NCI-H187 (cell line): ENCODE measurements at places on chromosomes 7 and 10.

DNA sequence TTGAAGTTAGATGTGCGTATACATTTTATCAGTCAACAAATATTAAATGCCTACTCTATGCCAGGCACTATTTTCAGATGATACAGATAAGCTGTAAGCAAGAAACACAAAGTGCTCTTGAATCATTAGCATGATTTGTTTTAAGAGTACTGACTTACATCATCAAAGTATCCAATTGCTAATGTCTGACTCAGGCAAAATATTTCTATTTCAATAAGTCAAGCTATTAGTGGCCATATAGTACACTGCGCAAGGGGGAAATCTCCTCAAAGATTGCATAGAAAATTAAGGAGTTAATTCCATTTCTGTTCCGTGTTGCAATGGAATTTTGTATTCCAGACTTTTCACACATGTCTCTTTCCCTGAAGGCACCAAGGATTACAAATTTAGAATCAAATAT is 46.1 kb upstream of the DNAJC1 start:
- no peak for DNase-seq

DNA sequence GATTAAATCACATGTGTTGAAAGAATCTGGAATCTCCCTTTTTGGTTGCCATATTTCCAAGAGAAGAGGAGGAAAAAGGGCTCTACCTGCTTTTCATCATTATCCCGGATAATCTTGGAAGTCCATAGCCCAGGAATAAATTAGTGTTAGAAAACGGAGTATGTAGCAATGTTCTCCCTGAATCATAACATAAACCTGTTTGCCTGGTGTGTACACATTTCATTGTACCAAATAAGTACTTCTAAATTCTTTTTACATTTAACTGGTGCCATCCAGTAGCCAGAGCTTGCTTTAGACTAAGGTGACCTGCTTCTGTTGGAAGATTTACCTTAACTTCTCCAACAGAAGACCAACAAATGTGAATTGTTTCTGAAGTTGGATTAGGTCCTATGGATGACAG is 182.3 kb upstream of the C7orf33 start:
- no peak for DNase-seq

DNA sequence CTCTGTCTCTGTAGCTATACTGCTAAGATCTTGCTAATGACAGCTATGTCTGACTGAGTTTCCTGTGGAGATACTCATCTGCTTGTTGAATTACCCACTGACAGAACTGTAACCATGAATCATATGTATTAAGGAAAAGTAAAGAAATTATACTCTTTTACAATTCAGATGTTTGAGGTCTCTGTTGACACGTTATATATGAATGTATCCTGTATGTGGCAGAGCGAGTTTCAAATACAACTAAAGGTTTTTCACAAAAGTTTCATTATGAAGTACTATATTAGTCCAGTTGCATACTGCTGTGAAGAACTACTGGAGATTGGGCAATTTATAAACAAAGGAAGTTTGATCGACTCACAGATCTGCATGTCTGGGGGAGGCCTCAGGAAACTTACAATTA is 232.5 kb downstream of the CDK14 start:
- no peak for DNase-seq

- no peak for DNase-seq
Measured at GRCh38 chr7:155746188-155746587, 66.1 kb downstream of the SHH start.

GRCh38 chr10:71714031-71714410 is 5.6 kb downstream of the C10orf105 start:
- no peak for DNase-seq

GRCh38 chr7:972676-973309 is 2.6 kb downstream of the COX19 start:
- no peak for DNase-seq

DNA sequence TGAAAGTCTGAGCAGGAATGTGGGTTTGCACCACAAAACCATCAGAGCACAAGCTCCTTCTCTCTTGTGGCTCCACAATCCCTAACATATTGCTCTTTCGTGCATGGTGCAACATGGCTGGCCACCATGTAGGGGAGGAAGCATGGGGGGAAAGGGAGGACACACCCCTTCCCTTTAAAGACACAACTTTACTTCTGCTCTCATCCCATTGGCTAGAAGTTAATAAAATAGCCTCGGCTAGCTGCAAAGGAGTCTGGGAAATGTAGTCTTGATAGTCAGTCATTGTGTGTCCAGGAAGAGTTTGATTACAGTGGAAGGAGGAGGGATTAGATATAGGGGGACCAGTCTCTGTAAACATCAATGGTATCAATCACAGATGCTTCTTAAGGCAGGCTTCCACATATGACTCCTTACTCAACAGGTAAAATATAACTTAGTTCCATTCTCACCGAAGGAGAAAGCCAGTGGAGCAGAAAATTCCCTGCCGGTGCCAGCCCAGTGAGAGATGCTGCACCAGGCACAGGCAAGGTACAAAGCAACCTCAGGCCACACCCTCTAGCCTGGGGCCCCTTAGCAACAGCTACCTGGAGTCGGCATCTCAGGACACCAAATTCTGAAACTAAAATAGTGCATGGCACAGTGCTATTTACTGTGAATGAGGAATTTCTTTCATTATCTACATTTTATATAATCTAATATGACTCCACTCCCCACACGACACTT is 124.7 kb upstream of the CTBP2 start:
- DNase-seq: no peak

- no peak for DNase-seq
Measured at GRCh38 chr7:122262246-122262645, 42.3 kb downstream of the FEZF1 start.

- no peak for DNase-seq
Measured at GRCh38 chr7:84277628-84278224, 83.1 kb upstream of the SEMA3A start.

- no peak for DNase-seq
Measured at GRCh38 chr7:28509251-28510025, 97.1 kb downstream of the CREB5 start.

GRCh38 chr10:118163217-118163616 is 116.5 kb upstream of the RAB11FIP2 start:
- no peak for DNase-seq

- DNase-seq: no peak
Measured at GRCh38 chr10:132359305-132360040, 27.5 kb downstream of the LRRC27 start.

GRCh38 chr10:74021248-74022055 is 23.5 kb downstream of the VCL start:
- no peak for DNase-seq

- DNase-seq: no peak
Measured at GRCh38 chr7:149727053-149727898, 46.1 kb downstream of the ZNF467 start.

DNA sequence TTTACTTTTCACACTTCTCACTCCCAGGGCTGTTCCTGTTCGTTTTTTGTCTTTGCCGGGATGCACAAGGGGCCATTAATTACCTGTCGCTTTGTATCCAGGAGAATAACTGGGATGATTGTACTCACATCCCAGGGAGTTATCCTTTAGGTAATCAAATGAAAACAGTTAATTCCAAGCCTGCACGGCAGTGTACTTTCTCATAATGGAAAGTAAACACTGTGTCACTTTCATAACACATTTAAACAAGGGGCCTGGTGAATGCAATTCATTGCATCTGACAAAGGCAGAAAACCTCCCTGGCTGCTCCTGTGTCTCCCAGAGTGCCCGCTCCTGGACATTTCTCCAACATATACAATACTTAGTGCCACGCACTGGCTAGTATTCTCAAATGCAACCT is 138.7 kb upstream of the CELF2 start:
- no peak for DNase-seq

DNA sequence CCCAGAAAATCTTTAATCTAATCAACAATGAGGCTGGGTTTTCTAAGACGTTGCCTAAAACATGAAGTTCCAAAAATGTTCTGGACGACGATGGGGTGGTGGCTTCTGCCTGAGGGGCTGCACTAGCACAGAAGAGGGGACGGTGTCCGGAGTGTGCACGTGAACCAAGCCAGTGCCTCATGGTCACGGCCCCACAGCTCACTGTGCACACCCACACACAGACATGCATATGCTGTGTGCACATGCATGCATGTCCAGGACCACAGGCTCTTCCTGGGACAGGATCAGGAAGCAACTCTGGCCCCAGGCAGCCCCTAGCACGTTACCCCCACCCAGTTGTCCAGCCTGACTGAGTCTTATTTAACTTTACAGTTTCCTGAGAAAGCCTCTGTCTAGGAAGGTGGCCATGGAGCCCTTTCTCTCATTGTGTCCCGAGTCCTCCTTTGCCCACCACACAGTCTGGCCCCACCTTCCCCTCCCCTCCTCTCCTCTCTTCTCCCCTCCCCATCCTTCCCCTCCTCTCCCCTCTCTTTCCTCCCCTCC is 100.8 kb downstream of the DNAJB6 start:
- DNase-seq: no peak

DNA sequence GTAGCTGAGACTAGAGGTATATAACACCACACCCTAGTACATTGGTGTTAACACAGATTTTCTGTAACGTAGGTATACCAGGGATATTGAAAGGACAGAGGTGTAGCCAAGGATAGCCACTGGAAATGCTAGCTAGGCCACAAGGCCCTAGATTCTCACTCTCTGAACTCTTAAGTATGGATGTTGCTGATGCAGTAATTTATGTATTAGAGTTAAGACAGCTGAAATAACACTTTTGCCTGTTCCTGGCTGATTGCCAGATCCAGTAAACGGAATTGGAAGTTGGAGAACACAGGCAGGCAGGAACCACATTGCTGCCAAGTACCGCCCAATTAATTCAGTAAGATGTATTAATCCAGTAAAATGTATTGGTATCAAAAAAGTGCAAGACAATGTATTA is 1.8 kb downstream of the CALU start:
- no peak for DNase-seq

- no peak for DNase-seq
Measured at GRCh38 chr10:120641695-120642094, 184.7 kb downstream of the PLPP4 start.

- DNase-seq: no peak
Measured at GRCh38 chr10:35324196-35324595, 12.1 kb upstream of the CCNY start.

- no peak for DNase-seq
Measured at GRCh38 chr7:43351683-43352082, 231.2 kb upstream of the STK17A start.

DNA sequence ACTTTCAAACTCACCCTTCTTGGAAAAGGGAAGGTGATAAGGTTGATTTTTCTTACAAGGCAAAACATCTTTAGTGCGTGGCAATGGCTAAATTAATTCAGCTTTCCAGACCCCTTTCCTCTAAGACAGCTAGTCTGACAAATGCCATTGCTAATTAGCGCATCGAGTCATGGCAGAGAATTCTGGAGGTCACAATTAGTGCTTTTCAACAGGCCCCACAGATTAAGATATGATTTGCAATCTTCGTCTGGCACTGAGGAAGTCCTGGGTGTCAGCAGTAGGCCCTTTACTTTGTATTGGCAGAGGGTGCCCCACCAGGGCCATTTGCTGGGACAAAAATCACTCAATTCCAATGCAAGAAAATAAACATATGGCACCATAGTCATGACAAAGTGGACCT is 189.2 kb upstream of the AGK start:
- DNase-seq: no peak

DNA sequence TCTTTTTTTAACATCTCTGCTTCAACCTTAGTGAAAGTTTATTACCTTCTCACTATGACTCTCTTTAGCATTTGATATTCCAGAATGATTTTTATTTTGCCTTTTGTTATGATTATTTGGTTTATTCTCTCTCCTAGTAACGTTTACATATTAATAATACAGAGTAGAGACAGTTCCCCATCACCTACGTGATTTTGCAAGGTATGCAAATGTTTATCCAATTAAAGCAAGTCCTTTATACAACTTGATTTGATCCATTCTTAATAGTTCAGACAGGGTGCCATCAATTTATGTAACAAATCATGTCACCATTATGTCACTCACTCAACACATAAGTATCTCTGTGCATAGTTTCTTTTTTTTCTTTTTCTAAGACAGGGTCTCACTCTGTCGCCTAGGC is 26.2 kb downstream of the ECD start:
- DNase-seq: no peak

- no peak for DNase-seq
Measured at GRCh38 chr7:78852951-78853350, 600.5 kb downstream of the MAGI2 start.

- peak; percentile 8 for DNase-seq
Measured at GRCh38 chr7:42876182-42877068, 35.4 kb downstream of the C7orf25 start.

DNA sequence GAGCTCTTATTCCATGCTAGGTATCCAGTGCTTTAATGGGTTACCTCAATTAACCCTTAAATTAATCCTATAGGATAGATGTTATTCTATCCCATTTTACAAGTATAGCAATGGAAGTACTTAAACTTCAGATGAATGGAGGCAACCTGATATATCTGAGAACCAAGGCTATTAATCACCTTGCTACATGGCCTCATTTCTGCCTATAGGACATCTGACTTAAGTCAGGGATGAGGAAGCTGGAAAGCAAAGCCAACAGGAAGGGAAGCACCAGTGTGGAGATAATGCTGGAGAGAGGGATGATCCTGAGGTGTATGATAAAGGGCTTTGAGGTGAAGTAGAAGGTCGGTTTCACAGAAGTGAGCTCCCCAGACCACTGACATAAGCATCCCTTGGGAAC is 132.3 kb downstream of the CHN2 start:
- no peak for DNase-seq

GRCh38 chr10:62618576-62619412 is 185.7 kb upstream of the ADO start:
- DNase-seq: no peak

DNA sequence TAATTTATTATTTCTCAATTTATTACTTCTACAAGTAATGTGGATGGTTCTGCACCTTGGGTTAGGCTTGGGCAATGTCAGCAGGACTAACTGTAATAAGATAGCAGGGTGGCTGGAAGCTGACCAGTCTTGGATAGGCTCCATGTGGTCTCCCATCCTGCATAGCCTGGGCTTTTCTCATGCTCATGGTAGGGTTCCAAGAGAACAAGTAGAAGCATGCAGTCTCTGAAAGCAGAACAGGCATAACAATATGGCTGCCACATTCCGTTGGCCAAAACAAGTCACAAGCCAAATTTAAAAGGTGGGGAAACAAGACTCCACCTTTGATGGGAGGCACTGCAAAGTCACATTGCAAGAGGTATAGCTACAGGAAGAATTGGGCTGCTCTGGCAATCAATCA is 98.6 kb upstream of the MDFIC start:
- no peak for DNase-seq

DNA sequence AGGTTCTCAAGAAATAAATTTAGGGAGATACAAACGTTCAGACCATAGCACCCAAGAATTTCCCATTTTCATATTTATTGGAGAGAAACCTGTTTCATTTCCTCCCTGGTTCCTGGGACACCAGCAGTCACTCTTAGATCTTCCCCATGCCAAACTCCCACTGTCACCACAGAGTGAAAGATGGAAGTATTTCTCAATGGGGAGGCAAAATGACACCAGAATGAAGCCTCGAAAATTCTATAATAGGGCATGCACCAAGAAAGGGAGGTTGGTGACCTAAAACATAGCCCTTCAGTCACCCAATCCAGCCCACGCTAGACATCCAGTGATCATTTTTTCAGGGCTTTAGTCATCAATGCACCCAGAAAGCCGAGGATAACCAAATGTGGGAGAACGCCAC is 148.1 kb upstream of the PLXDC2 start:
- no peak for DNase-seq

- DNase-seq: no peak
Measured at GRCh38 chr10:57952741-57953140, 315.0 kb downstream of the IPMK start.

- DNase-seq: no peak
Measured at GRCh38 chr7:68258609-68259008, 1262.0 kb downstream of the TYW1 start.
